ENCODE measurements at places on chromosomes 16 and 17.
A peak's percentile ranks its signal among the peaks of the same experiment; 100 is the strongest.

DNA sequence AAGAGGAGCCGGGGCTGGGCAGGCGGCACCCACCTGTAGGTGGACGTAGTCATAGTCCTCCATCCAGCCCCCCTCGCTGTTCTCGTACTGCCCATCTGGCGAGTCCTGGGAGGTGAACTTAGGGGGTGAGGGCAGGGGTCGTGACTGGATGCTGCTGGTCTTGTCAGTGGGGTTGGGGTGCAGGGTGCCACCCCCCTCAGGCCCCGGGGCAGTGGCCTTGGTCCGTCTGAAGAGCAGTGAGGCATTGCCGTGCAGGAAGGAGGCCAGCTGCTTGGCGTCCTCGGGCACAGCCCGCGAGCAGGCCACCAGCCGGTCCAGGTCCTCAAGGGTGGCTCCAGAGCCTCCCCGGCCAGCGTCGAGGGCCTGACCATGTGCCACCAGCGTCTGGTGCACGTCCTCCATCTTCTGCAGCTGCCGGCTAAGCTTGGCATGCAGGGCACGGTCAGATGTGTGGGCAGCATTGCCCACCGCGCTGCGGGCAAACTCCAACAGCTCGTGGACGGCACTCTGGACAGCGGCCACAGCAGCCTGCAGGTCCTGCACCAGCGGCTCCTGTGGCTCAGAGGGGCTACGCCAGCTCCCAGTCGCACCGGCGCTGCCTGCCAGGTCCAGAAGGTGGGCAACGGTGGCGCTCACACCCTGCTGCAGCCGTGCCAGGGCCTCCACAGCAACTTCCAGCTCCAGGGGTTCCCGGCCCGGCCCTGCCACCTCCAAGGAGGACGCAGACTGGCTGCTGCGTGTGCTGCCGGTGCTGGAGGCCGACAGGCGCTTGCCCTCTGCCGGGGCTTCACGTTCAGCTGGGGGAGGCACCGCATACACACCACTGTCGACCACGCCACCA is 16.3 kb downstream of the CTRB1 start:
- no peak for DNase-seq

DNA sequence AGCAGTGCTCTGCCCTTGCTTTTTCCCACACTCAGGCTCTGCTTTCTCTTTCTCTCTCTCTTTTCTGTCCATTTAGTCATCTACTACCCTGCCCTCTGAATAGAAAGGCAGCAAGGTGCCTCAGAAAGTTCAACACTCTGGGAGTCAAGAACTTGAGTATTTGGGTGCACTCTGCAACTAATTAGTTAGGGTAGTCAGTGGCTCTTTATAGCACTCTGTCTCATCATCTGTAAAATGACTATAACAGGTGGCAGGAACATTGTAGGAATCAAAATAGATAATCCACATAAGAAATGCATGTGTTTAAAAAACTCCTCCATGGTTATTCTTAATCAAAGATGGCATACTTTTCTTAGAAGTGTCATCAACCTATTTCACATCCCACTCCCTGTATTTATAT is 7.2 kb downstream of the OR2C1 start:
- no peak for DNase-seq

DNA sequence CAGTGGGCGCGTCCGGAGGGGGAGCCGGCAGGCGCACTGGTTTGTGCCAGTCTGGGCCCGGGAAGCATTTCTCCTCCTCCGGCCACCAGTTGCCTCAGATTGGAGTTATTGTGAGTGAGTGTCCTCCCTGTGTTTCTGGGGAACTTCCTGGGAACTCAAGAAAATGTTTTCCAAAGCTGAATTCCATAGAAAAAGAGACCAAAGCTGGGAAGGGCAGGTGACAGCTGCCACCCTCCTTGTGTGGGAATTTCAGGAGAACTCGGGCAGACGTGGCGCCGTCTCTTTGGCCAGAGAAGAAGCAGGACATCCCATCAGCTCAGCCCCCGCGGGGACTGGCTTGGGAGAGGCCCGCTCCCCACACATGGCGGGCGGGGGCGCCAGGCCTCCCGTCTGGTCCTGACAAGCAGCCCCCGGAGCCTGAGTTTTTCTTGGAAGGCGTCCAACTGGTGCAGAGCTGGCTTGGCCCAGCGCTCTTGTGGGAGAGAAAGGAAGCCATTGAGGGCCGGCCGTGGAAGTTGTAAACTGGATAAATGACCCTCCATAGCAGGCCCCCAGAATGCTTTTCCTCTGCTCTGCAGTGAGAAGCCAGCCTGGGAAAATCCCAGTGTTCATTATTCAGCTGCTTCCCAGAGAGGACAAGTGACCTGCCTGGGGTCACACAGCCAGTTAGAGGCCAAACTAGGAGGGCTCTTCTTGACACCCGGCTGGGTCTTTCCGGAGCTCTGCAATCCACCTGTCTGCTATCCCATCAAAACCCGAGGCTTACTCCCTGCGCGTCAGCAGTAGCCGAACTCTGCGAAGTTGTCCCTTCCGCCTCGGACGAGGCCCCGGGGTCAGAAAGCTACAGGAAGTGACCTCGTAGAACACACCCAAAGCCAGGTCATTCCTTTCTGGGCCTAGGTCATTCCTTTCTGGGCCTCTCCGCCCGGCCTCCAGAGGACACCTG is 39.2 kb upstream of the GSE1 start:
- DNase-seq: peak; percentile 84

GRCh38 chr17:42438600-42439567 is 15.8 kb upstream of the CAVIN1 start:
- DNase-seq: no peak

- DNase-seq: no peak
Observed at GRCh38 chr17:40453881-40454612, 10.8 kb downstream of the IGFBP4 start.

DNA sequence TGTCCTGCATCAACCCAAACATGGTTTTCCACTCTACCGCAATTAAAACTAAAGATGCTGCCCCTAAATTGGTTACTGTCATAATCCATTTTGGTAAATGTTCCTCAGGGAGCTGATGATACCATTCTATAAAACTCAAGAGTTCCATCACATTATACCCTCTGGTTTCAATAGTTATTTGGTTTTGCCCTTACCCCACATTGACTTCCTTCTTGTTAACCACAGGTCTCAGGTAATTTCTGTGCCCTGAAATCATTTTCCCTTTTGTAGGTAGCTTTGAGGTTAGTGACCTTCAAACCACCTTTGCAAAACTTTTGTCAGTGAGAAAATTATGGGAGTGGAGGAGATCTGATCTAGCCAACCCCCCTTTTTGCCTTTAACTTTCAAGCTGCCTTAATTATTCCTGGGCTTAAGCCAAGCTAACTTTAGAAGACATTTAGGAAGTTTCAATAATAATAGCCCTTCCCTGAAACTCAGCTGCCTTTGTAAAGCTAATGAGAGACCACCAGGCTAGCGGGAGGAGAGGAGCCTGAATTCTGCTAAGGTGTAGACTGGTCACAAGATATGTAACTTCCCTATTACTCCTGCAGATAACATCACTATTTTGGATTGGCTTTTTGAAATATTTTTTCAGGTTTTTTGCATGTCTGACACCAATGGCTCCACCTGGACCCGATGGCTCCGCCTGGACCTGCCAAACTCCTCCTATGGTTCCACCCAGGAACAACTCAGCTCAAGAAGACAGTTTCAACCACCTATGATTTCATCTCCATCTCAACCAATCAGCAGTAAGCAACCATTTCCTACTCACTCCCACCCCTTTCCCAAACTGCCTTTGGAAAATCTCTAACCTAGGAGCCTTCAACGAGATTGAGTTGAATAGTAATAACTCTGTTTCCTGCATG is 224.9 kb downstream of the HS3ST3B1 start:
- DNase-seq: no peak

DNA sequence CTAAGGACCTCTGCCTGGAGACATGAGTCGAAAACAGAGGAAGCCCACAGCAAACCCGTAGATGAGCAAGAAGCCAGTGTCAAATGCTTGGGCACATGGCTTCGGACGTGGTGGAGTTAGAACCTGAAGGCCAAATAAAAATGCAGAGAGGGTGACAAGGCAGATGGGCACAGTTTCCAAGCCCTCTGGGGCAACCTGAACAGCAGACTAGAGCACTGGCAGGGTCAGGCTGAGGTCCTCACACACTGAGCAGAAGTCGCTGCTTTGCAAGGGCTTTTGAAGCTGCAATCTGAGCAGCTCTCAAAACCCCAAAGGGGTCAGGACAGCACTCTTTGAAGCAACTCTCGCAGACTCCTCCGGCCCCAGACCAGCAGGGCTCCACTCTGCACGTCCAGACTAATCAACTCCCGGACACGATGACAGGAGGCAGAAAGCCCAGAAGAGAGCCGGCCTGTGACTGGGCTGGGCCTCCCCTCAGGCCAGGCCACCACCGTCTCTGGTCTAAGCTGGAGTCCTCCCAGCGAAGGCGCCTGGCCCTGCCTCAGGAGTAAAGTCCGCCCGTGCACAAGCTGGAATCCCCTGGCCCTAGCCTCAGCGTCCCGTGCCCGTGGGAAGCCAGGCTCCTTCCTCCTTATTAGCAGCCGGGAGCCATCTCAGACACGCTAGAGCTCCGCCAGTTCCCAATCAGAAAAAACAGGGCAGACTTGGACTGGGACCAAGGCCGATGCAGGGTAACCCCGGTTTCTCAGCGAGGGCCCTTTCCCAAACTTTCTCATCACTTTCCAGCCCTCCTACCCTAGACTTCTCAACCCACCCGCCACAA is 924 bp downstream of the SMARCD2 start:
- DNase-seq: peak; percentile 88

- no peak for DNase-seq
Observed at GRCh38 chr17:45646288-45646988, 137.7 kb upstream of the CRHR1 start.

Data from left ventricle myocardium superior (tissue), 1 donor.